NCI-H524 (cell line): ENCODE measurements at places on chromosomes 2 and 18.
A peak's percentile ranks its signal among the peaks of the same experiment; 100 is the strongest.

DNA sequence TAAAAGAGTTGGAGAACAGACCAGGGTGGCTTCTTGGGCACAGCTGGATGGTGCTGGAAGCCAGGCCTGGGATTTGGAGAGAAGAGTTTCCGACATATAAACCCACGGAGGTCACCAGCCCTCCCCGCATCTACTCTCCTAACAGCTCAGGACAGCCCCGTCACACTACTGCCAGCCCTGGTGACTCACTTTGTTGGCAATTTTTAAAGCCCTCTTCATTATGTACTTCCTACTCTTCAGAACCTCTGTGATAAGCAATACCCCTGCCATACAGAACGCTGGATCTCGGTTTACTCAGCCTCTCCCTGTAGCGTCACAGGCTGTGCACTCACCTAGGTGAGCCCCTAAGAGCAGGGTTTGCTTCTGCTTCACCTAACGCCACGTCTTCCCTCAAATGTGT lies 48.1 kb downstream of the ID2 start:
- DNase-seq, result no peak

DNA sequence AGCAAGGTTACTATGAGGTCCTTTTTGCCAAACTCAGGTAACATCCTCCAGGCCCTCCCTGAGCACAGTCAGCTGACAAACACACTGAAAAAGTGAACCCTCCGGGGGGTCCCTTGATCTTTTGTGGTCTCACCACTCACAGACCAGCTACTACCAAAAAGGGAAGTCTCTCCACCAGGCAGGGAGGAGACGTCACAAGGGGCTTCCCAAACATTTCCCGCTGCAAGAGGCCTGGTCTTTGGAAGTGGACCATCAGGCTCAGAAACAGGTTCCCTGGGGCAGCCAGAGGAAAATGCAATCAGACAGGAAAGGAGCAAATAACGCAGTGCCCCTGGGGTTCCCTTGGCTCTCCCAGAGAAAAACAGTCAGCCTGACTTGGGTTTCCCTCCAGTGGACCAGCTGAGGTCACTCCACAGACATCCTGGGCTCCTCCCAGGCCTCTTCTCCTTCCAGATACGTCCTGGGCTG lies 38.7 kb upstream of the POMC start:
- DNase-seq, result no peak

GRCh38 chr18:80147418-80148325 lies 38.6 kb downstream of the ADNP2 start:
- peak; percentile 69 for DNase-seq

GRCh38 chr2:54387059-54387991 lies 68.8 kb upstream of the SPTBN1 start:
- no peak for DNase-seq
